ENCODE measurements at places on chromosomes 16 and 17.
A peak's percentile ranks its signal among the peaks of the same experiment; 100 is the strongest.

DNA sequence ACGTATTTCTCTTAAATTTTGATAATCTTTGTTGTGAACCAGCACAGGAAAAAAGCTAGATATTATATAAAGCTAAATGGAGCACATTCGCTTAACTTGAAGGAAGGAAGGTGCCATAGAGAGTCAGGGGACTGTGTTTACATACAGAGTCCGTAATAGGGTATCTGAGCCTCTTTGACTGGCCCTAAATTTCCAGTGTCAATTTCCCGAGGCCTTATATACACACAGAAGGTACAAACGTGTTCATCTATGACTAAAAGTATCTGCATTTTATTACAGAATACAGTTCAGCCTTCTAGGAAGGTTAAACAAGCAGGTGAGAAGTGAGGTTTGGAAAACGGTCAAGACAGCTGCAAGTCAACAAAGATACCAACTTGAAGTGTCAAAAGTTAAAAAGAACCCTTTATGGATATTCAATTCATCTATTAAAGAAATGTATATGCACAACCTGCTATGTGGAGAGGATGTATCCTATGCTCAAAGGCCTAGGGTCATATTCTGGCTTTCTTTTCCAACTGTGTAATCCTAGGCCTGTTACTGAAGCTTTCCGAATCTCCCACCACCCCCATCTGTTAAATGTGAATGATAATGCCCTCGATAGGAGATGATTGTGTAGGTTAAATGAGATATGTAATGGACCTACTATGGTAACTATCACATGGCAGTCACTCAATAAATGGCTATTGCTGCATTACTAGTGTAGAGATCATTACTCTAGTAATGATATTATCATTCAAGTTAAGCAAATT is 263.7 kb upstream of the MAF start:
- DNase-seq: no peak

- DNase-seq: peak; percentile 97
These were observed 6.7 kb upstream of the CD68 start for GRCh38 chr17:7572588-7573323.

GRCh38 chr17:1197379-1197778 is 17.6 kb upstream of the ABR start:
- no peak for DNase-seq

GRCh38 chr17:48453447-48453846 is 23.4 kb upstream of the SKAP1 start:
- no peak for DNase-seq

- DNase-seq: peak; percentile 64
These were observed 83.9 kb upstream of the IRX5 start for GRCh38 chr16:54846766-54847165.

DNA sequence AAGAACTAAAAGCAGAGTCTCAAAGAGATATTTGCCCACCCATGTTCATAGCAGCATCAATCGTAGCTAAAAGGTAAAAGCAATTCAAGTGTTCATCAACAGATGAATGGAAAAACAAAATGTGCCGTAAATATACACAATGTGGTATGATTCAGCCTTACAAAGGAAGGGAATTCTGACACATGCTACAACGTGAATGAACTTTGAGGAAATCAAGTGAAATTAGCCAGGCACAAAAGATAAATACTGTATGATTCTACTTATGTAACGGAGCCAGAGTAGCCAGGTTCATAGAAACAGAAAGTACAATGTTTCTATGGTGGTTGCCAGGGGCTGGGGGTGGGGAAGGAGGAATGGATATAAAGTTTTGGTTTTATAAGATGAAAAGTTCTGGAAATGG is 57.8 kb upstream of the IL34 start:
- DNase-seq: no peak

GRCh38 chr17:68141050-68141449 is 105.5 kb downstream of the KPNA2 start:
- no peak for DNase-seq

GRCh38 chr16:27302126-27302525 is 11.6 kb upstream of the IL4R start:
- no peak for DNase-seq

- no peak for DNase-seq
These were observed 50.7 kb upstream of the ARHGAP44 start for GRCh38 chr17:12738624-12739023.
